ENCODE measurements at places on chromosomes 5 and 9.

DNA sequence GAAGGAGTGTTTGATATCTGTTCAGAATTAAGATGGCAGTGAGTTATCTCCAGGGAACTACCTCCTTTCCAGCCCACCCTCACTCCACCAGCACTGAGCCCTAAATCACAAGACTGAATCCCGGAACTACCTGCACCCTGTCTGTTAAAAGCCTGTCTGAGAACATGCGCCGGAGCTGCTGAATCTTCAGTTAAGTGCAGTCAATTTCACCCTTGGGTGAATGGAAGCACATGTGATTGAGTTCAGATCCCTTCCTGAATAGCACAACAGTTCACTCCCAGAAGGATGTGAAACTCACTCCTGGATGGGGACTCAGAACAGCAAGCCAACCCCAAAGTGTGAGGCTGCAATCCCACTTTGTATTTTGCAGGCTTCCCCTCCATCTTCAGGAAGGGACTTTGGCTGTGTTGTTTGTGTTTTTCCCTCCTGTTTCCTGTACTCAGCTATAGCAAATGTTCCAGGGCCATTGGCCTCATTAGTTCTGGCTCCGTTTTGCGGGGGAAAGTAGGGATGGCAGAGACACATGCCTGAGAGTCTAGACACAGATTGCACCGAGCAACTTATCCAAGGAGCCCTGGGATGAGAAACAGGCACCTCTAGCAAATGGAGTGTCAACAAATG is 43.4 kb downstream of the DPYSL3 start:
- DNase-seq, result no peak

GRCh38 chr9:99411068-99411467 is 189.0 kb downstream of the SEC61B start:
- DNase-seq, result no peak

DNA sequence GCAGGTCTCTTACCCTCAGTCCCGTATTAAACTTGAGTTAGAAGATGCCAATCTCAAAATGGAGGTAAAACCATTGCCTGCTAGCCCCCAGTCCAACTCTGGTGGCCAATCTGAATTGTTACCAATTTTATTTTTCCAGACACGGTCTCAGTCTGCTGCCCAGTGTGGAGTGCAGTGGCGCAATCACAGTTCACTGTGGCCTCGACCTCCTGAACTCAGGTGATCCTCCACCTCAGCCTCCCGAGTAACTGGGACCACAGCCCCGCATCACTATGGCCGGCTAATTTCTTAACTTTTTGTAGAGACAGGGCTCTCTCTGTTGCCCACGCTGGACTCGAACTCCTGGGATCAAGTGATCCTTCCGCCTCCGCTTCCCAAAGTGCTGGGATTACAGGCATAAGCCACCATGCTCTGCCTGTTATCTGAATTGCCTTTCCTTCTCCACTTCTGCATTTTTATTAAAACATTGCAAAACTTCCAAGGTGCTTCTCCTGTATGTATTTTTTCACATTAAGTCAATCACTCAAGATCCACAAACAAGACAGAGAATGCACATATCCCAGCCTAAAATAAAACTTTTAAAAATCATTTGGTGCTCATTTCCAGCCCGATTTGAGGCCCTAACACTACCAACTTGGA is 2.3 kb downstream of the FANCC start:
- no peak for DNase-seq

- no peak for DNase-seq
Measured at GRCh38 chr5:38643616-38644015, 87.2 kb upstream of the LIFR start.

DNA sequence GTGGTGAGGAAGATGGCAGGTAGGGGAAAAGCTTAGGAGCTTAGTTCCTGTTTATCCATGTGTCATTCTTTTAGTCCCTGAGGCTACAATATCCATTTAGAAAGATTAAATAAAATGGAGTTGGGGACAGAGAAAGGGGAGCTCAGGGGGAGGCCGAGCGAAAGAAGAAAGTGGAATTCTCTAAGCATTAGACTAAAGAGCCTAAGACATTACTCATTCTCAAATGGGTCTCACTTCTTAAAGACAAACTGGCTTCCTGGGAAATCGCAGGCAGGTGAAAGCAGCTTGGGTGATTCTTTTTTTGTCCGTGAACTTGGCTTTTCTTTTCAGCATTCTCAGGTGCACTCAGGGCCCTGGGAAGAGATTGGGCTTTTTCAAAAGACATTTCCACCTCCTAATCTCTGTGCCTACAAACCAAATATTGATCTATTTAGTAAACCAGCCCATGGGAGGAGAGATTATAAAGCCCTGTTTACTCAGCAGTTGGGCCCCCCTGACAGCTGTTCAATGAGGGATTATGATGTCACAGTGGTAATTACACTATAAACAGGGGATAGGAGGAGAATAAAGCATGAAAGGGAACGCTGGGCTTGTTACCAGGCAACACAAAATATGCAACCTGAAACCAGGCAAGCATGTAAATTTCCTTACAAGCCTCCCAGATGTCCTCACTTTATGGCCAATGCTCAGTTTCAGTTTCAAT is 584.0 kb downstream of the ACTL7B start:
- DNase-seq, result peak; percentile 65

- no peak for DNase-seq
Measured at GRCh38 chr9:90420211-90420610, 222.4 kb downstream of the DIRAS2 start.

- peak; percentile 77 for DNase-seq
Measured at GRCh38 chr9:130172161-130172857, at the start of gene NCS1. NCS1 (plus strand) TSS chr9:130172404; CDS start chr9:130172664, 260 bp downstream.

DNA sequence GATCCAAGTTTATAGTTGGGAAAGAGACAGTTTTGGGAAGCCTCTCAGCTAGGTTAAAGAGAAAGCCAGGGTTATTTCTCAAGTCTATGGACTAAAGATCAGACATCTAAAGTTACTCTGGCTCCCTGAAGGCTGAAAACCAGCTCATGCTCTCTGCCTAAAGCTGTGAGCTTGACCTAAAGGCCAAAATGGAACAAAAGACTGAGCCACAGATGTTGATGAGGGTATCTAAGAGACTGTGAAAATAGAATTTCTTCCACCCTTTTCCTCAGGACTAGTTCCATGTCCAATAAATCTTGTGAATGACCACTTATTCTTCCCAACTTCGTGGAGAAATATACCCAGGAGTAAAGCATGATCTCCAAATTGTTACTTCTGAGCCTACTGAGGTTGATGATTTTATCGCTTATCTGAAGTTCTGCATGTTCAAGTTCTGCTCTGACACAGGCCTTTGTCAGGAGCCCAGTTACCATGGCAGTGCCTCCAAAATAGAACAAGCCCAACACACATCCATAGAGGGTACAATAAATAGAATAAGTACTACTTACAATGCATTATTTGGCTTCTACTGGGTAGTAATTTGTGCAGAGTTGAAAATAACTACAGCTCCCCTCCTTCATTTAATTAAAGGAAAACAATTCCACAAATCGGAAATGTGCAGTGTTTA is 373.6 kb downstream of the NTRK2 start:
- no peak for DNase-seq

- DNase-seq, result no peak
Measured at GRCh38 chr5:127865273-127865672, 162.1 kb downstream of the CCDC192 start.

DNA sequence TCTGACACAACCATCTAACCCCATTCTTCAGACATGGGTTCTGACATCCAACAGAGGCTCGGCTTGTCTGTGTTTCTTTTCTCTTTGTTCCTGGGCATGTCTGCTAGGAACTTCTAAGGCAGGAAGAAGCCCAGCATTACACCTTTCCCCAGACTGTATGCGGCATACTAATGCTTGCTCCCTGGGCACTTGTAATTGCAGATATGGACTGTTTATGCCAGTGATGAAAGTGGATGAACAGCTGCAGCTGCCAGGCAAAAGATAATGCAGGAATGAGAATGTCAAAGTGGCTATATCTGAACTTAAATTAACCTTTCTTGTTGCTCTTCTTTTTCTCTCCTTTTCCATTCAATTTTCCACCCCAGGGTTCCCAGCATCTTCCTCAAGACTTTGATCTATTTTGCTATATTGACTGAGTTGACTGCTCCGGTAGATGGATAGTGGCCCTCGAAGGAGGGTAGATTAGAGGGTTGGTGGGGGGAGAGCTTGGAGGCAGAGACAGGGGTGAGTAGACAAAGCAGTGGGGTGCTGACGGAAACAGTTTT is 344.4 kb downstream of the MAN2A1 start:
- DNase-seq, result no peak

GRCh38 chr9:137685741-137686420 is 67.1 kb downstream of the EHMT1 start:
- DNase-seq, result no peak

- no peak for DNase-seq
Measured at GRCh38 chr5:43891112-43891511, 288.1 kb downstream of the NNT start.

DNA sequence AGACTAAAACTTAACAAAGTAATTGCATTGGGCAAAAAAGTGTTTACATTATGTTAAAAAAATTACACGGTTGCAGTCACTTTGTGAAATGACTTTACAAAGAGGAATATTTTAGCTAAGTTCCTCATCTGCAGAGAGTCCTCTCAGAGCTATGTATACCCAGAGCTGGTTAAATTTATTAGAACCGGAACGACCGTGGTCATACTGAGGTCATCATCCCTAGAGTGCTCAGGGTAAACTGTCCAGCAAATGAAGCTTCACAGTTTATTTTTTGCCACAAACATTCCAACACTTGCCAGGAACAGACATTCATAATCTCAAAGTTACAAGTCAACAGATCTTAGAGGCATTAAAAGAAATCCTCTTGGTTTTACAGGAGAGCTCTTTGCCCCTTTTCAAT is 897 bp downstream of the ROPN1L start:
- no peak for DNase-seq

GRCh38 chr5:1709171-1709803 is 90.3 kb downstream of the MRPL36 start:
- DNase-seq, result no peak

DNA sequence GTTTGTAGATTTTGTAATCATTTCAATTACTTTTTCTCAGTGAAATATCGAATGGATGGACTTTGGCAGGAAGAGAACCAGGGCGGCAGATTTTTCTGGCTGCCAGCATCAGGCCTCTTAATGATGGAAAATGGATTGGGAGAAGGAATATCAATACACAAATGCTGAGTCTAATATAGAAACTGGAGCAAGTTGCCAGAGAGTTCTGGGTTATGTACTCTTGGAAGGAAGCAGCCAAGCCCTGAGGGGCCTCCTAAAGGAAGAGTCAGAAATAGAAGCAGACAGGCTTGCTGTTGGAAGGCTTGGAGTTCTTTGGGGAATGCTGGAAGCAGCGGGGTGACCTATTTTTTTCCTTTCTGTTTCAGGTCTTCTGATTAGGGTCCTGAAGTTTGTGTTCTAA is 428.6 kb downstream of the DMAC1 start:
- peak; percentile 8 for DNase-seq

DNA sequence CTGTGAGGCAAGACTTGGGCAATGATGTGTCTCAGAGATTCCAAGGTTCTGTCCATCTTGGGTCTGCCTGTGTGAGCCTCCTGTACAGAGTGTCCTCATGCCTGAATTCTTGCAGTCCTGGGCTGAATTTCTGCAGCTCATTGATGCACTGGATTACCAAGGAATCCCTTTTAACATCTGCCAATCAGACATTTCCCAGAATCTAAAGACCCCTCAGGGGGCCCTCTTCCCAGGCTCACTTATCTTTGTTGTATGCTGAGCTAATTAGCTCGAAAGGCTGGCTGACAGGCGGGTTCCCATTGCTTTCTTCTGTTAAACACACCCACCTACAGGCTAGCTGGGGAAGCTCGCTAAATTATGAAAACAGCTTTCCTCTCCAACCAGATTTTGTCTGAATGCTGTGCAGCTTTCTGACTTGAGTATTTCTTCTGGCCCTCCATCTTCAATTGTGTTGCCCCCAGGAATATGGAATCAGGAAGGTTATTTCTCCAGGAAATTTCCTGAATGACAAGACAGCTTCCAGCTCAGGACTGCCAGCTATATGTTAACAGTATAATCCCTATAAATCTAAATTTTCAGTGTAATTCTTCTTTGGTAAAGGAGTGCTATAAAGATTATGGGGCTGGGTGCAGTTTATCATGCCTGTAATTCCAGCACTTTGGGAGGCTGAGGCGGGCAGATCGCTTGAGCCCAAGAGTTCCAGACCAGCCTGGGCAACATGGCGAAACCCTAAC is at the start of gene LIX1:
Gene LIX1 (minus strand): TSS at position 91 of the 734 bp plus-strand sequence. CDS start 35 bp downstream, at position 56.
- peak; percentile 20 for DNase-seq

DNA sequence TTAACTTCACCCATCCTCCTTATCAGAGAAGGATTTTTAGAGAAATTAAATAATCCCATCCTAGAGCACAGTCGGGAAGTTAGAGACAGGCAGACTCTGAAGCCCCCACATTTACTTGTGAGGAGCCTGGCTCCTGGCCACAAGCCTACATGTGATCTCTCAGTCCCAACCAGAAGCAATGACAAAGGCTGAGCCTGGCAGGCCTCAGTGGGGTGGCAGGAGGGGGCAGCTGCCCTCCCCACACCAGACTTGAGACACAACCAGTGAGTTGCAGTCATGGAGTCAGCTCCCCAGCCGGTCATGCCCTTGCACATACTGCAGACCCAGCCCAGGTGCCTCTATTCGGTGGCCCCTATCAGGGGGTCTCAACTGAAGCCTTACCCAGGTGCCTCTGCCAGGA is 11.0 kb downstream of the NAIF1 start:
- DNase-seq, result no peak

GRCh38 chr5:128407944-128408343 is 130.1 kb downstream of the FBN2 start:
- no peak for DNase-seq

GRCh38 chr5:64210866-64211265 is 45.2 kb downstream of the RNF180 start:
- no peak for DNase-seq

DNA sequence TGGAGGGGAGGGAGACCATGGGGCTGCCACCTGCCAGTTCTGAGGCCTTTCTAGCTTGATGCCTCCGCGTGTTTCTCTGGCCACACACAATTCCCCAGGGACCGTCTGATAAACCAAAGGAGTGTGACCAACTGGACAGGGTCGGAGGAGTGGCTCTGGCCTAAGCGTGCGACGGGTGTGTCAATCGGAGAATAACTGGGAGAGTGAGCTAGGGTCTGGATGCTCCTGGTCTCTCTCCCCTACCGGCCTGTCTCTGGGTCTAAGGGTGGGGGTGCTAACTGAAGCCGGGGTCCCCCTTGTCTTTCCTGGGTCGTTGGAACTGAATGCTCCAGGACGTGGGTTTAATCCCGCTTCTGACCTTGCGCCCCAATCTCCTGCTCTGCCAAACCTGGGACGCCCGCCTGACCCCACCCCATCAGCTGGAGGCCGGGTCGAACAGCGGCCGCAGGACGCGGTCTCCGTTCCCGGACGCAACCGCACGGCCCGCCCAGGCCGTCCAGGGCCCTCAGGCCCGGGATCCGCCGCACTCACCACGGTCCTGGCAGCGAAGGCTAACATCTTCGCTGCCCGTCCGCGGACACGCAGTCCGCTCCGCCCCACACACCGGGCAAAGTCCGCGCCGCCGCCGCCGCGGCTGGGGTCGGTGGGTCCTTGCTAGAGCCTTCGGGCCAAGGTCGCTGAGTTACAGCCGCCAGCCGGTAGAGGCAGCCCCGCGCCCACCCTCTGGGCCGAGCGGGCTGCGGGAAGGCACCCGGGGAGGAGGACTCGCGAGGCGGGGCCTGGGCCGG is 447 bp downstream of the CRAT start:
- no peak for DNase-seq
